Stimulated activated CD8-positive, alpha-beta memory T cell treated with anti-CD3 and anti-CD28 coated beads, Interleukin-7, amount 100 ng/mL, for 4 hours (primary cell): ENCODE measurements at places on chromosomes 3 and 15.

DNA sequence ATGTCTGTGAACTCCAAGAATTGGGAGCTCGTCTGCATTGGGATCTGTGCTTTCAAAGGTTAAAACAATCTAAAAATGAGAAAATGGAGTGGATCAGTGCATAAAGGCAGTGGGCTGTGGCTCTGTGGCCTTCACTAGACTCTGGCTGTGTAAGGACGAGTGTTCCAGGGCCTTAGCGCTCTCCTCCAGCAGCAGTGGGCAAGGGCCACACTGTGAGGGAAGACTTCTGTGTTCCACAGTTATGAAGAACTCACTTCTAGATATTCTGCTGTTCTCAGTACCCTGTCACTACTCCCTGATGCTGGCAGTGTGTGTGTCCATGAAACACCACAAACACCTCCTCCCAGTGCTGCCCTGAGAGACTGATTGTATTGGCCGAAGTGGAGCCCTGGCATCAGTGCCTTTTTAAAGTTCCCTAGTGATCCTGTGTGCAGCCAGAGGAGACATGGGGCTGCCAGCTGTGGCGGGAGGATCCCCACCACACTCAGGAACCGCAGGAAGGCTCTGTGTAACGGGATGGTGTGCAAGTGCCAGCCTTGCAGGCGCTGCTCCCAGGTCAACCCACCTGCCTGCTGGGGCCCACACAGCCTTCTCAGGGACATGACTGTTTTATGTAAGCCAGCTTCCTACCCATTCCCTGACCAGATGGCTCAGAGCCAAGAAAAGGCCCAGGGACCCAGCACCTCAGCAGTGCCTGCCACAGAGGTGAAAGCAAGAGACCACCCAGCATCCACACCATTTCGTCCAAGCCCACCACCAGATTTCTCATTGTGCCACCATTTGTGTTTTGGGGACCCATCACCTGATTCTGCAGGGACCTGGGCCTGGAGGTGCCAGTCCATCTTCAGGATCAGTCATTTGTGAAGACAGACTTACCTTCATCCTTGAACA, 40.4 kb downstream of the ABTB1 start:
- no peak for DNase-seq

- DNase-seq, result no peak
Observed at GRCh38 chr15:67411486-67411885, 109.4 kb upstream of the C15orf61 start.

DNA sequence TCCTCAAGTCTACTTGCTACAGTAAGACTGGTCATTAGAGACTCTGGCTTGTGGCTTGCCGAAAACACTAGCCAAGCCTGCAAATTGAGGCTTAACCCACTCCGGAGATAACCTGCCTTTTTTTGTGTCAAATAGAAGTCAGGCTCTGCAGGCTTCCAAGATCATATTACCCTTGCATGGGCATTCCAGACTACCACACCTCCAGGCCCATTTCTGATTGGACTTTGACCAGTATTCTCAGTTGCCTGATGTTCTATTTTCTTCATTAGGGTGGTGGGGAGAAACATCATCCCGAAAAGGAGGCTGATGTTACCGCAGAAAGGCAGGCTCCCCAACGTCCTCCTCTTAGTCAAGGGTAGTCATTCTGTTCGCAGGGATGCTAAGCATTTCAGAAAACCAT, 68.1 kb upstream of the FOXP1 start:
- DNase-seq, result no peak

GRCh38 chr3:53551324-53551723, 56.9 kb downstream of the CACNA1D start:
- no peak for DNase-seq

DNA sequence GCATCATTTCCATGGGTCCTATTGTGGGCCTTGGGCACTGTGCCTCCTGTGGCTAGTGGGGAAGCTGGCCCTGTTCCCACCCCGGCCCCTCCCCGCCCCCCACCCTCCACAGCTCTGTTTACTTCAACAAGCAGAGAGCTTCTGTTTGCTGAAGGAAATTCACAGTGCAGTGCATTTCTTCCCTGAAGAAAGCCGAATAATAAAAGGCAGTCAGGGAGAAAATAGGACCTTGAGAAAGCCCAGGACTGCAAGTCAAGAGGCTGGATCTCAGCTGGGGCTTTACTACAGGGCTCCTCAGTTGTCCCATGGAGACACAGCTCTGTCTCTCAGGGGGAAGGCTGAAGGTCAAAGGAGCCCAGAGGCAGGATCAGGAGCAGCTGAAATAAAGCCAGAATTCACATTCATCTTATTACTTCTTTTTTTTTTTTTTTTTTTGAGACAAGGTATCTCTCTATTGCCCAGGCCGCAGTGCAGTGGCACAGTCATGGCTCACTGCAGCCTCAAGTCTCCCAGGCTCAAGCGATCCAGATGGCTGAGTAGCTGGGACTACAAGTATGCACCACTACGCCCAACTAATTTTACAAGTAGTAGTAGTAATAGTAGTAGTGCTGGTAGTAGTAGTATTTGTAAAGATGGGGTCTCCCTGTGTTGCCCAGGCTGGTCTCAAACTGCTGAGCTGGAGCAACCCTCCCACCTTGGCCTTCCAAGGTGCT, 33.0 kb upstream of the LACTB start:
- no peak for DNase-seq

GRCh38 chr3:14357463-14357862, 44.9 kb upstream of the SLC6A6 start:
- no peak for DNase-seq

GRCh38 chr15:72474466-72474911, 359 bp downstream of the ARIH1 start:
- DNase-seq, result no peak

DNA sequence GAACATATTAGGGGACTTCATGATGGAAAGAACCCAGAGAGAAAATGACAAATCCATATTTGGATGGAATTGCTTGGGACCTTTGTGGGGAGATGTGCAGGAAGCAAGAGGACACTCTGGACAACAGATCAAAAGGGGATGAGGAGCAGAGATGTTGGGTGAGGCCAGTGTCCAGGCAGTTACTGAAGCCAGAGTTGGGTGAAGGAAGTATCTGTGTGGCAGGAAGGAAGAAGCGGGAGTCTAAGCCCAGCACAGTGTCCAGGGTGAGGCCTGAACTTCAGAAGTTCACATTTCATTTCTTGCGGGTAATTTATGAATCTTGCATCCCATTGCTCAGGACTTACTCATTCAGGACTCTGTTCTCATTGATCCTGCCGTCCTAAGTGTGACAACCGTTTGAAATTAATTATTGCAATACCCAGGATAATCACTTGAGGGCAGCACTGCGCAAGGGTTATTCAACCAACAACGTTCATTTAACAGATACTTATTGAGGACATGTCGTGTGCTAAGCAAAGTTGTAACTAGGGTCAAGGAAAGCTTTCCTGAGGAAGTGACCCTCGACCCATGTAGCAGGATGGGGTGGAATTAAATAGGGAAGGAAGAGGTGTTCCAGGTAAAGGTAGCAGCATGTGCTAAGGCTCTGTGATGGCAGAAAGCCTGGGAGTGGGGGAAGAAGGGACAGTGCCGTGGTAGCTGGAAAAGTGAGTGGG, 61.3 kb upstream of the CMTM8 start:
- DNase-seq, result peak; percentile 12

GRCh38 chr3:186070133-186070532, 38.8 kb downstream of the ETV5 start:
- DNase-seq, result no peak

- no peak for DNase-seq
Observed at GRCh38 chr3:66106788-66107187, 68.1 kb upstream of the MAGI1 start.

GRCh38 chr3:138890555-138891187, 55.9 kb upstream of the PIK3CB start:
- no peak for DNase-seq

GRCh38 chr3:30273304-30274072, 332.9 kb upstream of the TGFBR2 start:
- no peak for DNase-seq

GRCh38 chr3:70090322-70090913, 90.9 kb downstream of the SAMMSON start:
- DNase-seq, result no peak

GRCh38 chr3:134080761-134081160, 51.0 kb upstream of the SLCO2A1 start:
- no peak for DNase-seq

GRCh38 chr15:77057072-77057471, 13.8 kb downstream of the TSPAN3 start:
- no peak for DNase-seq

GRCh38 chr3:120688121-120688520, 6.1 kb upstream of the HGD start:
- no peak for DNase-seq

DNA sequence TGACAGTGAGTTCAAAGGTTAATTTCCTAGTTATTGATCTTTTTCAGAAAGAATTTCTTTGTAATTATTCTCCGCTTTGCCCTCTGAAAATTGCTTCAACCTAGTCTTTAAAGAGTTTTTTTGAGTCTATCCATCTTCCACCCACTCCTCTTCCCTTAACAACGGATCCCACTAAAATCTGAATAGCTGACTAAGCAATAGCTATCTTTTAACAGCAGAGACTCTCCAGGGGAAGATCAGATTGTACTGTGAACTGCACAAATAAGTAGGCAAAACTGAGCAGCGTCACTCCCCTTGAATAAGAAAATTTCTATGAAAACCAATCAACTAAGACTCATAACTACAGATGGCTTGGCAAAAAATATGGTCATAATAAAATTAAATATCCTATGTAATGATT, 127.9 kb downstream of the TUSC7 start:
- DNase-seq, result no peak

- DNase-seq, result no peak
Observed at GRCh38 chr15:62360332-62361097, 195.4 kb upstream of the C2CD4B start.

DNA sequence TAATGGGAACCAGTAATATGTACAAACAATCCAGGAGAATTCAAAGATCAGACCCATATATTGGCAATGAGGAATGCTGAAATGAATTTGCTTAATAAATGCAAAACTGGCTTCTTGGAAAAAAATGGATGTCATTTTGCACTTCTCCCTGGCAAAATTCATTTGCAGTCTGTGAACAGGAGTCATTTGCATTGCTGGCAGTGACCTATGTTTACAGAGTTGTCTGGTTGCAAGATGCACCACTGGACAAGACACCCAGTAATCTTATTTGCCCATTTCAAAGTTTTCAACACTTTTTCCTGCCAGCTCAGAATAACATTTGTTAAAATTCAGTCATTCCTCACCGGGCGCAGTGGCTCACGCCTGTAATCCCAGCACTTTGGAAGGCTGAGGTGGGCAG, 123.5 kb upstream of the KCNAB1 start:
- no peak for DNase-seq

GRCh38 chr3:62919784-62920465, 44.7 kb upstream of the CADPS start:
- DNase-seq, result no peak

GRCh38 chr3:112397556-112397955, 64.6 kb downstream of the CD200 start:
- DNase-seq, result no peak

DNA sequence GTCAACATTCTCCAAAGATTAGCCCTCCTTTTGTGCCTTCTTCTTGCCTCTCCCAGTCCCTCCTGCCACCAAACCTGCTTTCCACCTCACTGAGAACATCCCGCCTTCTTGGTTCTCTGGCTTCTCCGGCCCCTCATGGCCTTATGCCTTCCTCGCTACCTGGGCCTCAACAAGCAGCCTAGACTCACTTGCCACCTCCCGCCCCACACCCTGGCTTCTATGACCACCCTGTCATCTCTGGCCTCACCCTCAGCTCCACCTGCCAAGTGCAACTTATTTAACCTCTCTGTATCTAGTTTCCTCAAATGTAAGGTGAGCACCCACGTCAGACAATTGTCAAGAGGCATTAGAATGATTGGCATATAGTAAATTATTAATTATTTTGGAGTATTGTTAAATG, 68.8 kb upstream of the MEX3B start:
- no peak for DNase-seq

DNA sequence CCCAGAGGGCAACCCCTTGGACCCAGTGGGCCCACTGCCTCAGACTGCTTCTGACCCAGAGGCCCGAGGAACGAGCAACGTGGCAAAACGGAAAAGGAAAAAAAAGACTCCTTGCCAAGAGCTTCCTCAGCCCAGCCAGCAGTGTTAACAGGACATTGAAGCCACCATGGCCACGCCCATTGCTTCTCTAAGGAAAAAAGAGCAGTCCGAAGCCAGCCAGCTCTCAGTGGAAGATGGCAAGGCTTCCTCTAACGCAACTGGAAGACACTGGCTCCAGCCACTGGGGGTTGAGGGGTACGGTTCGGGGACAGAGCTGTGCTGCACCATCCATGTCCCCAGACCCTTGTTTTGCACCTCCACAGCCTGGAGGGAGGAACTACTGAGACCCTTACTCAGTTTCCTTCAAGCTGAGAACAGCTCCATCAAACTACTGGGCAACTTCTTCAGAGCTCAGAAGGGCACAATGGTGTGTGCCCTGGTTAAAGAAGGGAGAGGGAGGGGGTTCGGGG, 10.7 kb downstream of the BMF start:
- no peak for DNase-seq

GRCh38 chr15:38061856-38062649, 127.6 kb downstream of the TMCO5A start:
- no peak for DNase-seq

DNA sequence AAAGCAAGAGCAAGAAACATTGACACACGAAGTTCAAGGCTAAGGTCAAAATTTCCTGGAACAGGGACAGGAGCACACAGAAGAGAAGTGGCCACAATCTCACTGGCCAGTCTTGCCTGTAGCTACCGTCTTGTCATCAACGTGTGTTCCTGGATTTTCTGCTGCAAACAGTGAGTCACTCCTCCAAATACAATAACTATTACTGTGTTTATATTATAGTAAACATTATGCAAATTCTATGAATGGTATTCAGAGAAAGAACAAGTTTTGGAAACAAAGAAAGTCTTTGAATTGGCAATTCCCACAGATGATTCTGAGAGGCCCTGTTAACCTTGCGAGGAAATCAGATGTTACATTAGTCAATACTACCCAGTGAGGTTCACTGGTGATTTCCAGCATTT, 220.5 kb downstream of the FAM43A start:
- DNase-seq, result no peak

- no peak for DNase-seq
Observed at GRCh38 chr15:74376226-74376625, 8.8 kb upstream of the CYP11A1 start.

DNA sequence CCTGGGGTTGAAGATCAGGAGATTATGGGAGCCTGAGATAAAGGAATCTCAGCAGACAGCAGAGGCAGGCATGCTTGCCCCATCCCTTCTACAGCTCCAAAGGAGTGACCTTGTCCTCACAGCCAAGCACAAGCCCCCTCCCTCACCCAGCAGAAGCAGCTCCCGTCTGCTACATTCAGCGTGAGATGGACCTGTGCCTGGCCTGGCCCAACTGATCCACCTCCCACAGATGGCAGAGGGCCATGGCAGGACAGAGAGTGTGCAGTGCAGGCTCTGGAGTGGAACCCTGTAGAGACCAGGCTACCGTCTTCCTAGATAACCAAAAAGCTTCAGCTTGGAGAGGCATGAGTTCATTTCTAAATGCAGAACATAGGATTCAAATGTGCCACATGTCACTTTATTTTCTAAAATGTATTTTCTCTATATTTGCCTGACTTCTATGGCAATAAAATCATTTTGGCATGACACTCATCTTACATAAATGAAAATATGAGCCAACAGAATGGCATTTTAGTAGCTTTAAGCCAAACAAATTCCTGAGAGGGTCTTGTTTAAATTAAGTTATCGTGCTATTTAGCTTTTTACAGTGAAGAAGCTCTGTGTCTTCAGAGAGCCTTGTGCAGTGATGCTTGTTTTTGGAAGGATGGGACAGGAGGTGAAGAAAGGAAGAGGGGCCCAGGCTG, 43.7 kb downstream of the SLC12A8 start:
- no peak for DNase-seq
